Inflammatory macrophage treated with lipopolysaccharide for 4 hours (primary cell): ENCODE measurements at places on chromosomes 12 and 14.

GRCh38 chr12:12405882-12406281 is 49.0 kb downstream of the BORCS5 start:
- no peak for DNase-seq

- DNase-seq, result no peak
These were observed 3.8 kb downstream of the MLH3 start for GRCh38 chr14:75047506-75047905.

DNA sequence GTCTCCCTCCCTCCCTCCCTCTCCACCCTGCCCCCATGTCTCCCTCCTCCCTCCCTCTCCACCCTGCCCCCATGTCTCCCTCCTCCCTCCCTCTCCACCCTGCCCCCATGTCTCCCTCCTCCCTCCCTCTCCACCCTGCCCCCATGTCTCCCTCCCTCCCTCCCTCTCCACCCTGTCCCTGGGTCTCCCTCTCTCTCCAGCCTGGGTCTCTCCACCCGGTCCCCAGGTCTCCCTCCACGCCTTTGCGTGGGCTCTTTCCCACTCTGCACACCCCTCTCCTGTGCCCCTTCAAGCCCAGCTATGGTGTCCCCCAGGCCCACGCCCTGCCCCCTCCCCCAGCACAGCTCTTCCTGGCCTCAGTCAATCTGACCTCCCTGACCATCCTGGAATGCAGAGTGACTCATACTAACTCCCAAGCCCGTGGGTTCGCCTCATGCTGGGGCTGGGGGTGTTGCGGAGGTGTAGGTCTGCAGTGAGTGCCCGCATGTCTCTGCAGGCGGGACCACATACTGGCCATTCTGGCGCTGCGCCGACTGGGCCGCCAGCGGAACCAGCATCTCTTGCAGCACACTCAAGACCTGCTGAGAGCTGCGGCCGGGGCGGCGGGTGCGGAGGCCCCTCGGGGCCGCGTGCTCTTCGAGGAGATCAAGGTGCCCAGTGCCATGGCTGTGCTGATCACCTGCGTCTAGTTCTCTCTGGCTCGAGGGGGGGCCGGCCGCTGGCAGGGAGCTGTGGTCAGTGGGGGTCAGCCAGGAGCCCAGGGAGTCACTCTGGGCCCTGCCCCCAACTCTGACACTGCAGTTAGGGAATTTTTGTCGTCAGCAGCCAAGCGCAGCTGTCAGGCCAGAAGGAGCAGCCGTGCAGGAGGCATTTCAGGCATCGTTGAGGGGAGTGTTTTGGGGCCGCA is 13.5 kb upstream of the TNFAIP2 start:
- no peak for DNase-seq

DNA sequence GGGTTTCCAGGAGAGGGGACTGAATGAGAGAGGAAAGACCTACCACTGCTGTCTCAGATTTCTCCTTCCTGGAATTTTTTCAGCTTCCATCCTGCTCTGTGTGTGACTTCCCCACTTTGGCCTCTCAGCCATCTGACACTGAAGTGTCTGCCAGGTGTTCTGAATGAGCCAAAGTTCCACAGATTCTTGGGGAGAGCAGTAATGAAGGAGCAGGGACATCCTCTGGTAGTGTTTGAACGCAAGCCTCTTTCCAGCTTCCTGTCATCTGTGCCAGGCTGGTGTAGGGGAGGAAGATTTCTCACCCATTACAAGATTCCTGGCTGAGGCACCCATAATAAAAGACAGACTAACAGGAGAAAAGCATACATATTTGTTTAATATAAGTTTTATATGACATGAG is 141.7 kb upstream of the NRXN3 start:
- DNase-seq, result no peak
